GM10248 (cell line): ENCODE measurements at places on chromosomes 4 and X.

DNA sequence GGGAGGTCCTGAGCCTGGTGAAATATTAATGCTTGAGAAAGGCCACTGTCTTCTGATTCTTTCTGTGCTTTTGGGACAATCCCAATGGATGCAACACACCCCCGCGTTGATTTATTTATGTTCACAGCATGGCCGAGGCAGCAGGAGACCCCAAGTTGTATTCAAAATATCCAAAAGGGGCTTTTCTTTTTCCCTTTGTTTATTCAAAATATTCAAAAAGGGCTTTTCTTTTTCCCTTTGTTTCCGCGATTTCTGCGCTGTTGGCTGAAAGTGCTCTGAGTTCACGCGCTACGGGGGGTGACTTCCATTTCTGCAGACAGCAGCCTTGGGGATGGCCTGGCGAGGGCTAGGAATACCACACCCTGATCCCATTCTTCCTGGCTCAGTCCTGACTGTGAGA, 59.5 kb upstream of the PPP2R3B start:
- no peak for DNase-seq

DNA sequence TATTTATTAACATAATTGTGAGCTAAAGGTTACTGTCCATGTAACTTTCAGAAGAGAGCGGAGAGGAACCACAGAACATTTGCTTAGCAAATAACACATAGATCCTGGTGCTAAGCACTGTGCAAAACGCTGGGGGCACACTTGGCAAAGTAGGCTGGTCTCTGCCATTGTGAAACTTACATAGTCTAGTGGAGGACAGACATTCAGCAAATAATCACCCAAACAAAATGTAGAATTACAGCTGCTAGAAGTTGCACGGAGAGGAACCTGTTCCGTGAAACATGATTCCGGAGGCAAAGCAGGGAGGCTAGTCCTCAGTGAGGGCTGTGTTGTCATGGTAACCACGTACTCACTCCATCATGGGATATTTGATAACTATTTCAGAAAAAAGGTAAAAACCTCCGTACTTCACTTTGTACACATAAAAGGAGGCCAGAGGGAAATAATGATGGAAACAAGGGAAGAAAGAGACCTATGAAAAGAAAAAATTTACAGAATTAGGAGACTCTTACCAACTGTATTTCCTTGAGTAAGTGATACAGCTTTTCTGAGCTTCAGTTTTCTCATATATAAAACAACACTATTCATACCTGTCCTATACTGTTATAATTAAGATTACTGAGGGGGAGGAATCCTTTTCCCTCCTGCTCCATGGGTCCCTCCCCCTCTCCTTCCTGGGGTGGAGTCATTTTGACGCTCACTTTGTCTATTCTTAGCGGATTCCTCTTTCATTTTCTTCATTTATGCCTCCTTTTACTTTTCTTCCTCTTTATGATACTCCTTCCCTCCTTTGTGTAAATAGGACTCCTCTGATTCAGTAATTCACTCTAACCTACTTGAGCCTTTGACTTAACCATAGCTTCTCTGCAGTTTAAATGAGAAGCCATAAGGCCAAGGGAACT, 825 bp upstream of the RASGEF1B start:
- DNase-seq = peak; percentile 41

DNA sequence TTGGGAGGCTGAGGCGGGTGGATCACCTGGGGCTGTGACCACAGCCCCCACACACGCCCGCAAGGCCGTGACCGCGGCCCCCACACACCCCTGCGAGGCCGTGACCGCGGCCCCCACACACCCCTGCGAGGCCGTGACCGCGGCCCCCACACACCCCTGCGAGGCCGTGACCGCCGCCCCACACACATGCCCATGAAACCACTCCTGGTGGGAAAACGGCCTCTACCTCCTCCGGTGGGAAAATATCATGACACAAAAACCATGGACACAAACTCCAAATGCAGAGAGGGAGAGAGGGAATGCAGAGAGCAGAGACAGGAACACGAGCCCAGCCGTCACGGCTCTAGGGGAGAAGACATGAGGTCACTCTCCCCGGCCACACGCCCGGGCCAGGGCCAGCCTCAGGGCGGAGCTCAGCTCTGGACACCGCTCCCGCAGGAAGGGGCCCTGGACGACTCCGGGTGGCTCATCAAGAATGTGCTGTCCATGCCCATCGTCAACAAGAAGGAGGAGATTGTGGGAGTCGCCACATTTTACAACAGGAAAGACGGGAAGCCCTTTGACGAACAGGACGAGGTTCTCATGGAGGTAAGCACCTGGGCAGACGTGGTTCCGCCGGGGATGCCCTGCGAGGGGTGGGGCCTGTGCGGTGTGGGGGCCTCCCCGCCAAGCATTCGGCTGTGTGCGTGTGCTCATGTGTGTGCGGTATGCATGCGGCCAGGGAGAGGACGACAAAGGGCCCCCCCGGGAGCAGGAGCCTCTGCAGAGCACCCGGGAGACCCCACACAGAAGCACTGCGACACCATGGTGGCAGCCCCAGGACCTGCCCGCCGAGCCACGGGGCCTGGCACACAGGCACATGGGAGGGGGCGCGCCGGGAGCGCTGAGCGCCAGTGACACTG, 17.4 kb downstream of the ATP5ME start:
- DNase-seq = no peak

DNA sequence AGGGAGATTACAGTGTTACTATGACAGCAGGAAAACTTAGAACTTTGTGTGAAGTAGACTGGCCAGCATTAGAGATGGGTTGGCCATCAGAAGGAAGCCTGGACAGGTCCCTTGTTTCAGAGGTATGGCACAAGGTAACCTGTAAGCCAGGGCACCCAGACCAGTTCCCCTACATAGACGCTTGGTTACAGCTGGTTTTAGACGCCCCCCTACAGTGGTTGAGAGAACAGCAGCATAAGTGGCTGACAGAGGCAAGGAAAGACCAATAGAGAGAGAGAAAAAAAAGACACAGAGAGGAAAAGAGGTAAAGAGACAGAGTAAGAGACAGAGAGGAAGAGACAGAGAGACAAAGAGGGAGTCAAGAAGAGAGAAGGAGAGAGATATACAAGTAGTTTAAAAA, 144.5 kb downstream of the GC start:
- no peak for DNase-seq

DNA sequence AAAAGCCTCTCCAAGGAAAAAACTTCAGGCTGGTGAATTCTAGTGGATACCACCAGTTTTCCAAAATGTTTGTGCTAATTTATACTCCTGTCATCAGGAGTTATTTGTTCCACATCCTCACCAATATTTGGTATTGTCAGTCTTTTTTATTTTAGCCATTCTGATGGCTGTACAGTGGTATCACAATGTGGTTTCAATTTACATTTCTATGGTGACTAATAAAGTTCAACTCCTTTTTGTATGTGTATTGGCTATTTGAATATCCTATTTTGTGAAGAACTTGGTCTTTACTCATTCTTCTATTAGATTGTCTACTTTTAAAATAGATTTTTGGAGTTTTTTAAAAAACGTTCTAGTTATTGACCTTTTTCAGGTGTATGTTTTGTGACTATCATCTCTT, 33.0 kb upstream of the FRAS1 start:
- DNase-seq = no peak

- no peak for DNase-seq
Observed at GRCh38 chr4:84578540-84579402, 4.2 kb upstream of the CDS1 start.

DNA sequence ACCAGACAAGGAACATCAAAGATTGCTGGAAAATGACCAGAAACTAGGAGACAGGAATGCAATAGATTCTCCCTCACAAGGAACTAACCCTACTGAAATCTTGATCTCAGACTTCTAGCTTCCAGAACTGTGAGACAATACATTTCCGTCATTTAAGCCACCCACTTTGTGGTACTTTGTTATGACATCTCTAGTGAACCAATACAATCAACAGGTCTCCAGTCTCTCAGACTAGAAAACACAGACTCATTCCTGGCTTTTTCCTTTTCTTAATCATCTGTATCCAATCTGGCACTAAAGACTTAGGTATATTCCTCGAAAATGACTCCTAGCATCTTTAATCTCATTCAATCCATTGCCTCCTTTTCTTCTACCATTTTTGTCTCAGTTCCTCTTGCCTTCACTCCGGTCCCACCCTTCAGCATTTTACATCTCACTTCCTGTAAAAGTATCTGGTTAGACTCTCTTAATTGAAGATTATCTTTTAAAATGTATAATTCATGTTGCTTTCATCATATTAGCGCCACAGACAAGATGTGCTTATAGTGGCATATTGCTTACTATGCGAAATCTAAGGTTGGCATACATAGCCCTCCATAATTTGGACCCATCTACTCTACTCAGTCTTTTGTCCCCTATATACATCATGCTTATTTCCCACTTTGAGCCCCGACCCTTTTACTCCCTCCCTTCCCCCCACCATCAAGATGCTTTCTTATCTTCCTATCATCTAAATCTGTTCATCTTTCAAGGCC, 250.0 kb downstream of the ENOX2 start:
- DNase-seq = no peak
